NAMALWA (cell line): ENCODE measurements at places on chromosomes 11 and 22.
A peak's percentile ranks its signal among the peaks of the same experiment; 100 is the strongest.

- DNase-seq, result no peak
These were observed 66.4 kb downstream of the LRRC32 start for GRCh38 chr11:76604081-76604625.

DNA sequence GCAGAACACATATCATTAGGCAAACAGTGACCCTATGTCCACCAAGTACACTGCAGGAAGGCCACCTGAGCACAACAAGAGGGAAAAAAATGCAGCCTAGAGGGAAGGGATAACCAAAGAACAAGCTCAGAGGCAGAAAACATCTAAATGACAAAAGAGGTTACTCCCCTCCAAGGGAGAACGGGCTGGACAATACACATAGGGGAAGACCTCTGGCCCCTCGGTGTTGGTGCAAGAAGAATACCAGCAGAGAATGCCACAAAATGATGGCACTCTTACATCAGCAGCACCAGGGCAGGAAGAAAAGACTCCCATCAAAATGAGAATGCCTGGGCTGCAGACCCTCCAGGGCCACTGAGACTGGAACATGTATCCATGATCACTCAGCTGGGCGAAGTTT, 66.6 kb upstream of the OPCML start:
- DNase-seq, result no peak

DNA sequence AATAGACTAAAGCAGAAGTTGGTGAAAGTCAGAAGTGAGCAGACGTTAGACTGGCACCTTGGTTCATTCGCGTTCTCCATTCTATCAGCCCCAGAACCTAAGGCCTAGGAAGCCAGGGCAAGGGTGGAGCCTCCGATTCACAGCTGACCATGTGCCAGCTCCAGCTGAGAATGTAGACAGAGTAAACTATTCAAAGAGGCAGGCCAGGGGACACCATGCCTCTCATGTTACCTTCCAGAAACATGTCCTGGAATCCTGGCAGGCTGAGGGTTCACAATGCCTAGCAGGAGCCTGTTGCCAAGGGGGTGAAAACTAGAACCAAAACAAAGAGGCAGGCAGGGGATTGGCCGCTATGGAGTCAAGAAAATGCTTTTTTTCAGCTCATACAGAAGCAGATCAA, 224.4 kb upstream of the POU2AF2 start:
- DNase-seq, result no peak

GRCh38 chr22:34687116-34687515, 378.8 kb upstream of the ISX start:
- DNase-seq, result no peak

DNA sequence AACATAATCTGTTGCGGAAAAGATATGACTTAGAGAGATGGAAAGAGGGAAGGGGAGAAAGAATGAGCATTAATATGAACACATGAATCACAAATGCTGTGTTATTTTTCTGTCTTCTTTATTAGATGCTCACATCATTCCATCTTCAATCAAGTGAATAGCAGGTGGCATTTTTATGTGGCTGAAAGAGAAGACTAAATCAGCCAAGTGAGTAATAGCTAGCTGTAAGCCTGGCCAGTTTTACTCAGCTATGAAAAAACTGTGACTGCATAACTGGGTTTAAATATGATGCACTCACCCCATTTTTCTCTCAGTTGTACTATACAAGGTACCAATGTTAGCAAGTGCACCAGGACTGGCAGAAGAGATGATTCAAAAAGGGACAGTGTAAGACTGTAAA, 571.1 kb downstream of the JRKL start:
- no peak for DNase-seq

GRCh38 chr11:67265633-67266448, 432 bp upstream of the GRK2 start:
- DNase-seq, result peak; percentile 72

- DNase-seq, result no peak
These were observed 93.7 kb upstream of the LDLRAD3 start for GRCh38 chr11:35850191-35850590.

DNA sequence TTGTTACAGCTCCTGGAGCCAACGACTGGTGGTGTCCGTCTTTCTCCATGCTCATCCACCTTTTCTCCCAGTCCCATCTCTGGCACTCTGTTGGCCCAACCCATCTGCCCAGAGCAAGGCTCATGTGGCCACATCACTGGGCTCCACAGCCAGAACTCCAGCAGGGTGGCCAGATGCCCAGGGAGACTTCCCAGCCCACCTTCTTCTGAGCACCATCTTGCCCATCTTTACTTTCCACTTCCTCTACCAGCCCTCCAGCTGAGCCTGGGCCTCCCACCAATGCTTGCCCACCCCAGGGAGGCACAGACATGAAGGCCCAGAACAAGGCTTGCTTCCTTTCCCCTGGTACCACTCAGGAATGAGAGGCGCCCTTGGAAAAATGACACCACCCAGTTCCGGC, 116.8 kb downstream of the BUD13 start:
- DNase-seq, result no peak

GRCh38 chr11:102824556-102824955, 18.9 kb downstream of the MMP3 start:
- no peak for DNase-seq

GRCh38 chr11:6631361-6631890, 12.2 kb upstream of the TPP1 start:
- no peak for DNase-seq

- peak; percentile 84 for DNase-seq
These were observed 9.0 kb downstream of the NEAT1 start for GRCh38 chr11:65431451-65432099.

DNA sequence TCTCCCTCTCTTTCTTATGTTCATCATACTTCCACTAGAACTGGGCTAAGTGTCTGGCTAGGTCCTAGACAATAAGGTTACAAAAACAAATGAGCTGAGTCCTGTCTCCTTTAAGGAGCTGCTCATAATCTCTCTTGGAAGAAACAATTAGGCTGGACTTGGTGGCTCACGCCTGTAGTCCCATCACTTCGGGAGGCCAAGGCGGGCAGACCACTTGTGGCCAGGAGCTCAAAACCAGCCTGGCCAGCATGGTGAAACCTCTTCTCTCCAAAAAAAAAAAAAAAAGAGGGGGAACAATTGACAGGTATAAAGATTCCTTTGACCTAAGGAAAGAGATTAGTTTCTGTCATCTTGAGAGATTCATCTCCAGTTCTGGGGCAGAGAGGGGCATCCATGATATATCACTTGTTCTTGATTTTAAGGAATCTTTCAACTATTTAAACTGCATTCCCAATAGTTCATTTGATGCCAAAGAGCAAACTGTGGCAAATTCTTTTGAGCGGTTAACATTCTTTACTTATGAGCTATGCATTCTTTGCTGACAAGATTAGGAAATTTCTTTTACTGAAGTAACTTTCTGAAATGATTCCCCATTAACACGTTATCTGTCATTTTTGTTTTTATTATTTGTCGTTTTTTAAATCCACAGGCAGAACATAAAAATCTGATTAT, 125.5 kb downstream of the C11orf87 start:
- no peak for DNase-seq

DNA sequence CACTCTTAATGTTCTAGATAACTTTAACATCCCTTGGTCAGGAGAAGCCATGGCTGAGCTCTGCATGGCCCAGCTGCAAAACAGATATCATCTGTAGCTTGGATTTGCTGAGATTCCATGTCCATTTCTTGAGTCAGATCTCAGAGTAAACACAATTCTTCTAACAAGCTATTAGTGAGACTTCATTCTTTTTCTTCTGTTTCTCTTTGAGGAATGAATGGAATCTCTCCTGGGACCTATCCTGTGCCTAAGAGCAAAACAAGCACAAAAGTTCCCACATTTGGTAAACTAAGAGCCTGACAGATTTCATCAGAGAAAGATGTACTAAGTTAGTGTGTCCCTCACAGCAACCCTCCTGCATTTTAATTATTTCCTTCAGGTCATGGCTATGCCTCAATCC, 142.8 kb downstream of the MAML2 start:
- no peak for DNase-seq

- DNase-seq, result no peak
These were observed 146.8 kb downstream of the MAML2 start for GRCh38 chr11:96196181-96196662.

GRCh38 chr11:22516111-22516510, 109.5 kb downstream of the FANCF start:
- DNase-seq, result no peak

GRCh38 chr11:60767388-60767811, 10.7 kb downstream of the MS4A15 start:
- DNase-seq, result no peak

DNA sequence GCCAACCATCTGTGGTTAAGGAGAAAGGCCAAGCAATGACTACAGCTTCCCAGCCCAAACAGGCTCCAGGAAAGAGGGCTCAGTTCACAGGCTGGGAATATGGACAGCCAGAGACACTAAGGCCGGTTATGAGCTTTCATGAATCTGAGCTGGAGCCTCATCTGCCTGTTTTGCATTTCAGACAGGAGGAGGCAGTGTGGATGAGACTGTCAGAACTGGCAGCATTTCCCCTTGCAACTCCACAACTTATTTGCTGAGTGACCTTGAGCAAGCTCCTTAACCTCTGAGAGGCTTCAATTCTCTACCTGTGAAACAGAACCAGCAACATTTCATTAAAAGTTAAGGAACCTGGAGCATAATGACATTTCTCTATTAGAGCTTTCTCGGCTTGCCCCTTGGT, 264.0 kb downstream of the ETS1 start:
- DNase-seq, result peak; percentile 52

DNA sequence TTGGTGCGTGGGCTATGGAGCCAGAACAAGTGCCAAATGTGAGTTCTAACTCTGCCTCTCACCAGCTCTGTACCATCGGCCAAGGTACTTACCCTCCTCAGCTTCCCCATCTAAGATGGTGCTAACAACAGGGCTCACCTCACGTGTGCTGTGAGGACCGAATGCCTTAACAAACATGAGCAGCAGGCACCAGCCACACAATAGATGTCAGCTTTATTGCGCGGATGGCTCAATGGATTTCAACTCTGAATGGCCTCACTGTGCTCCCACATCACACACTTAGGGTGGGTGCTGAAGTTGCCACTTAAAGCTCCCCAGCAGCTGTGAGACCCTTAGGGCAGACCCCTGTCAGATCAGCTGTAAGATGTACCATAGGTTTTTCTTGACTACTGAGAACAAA, 24.1 kb downstream of the RELT start:
- peak; percentile 16 for DNase-seq

- peak; percentile 56 for DNase-seq
These were observed 64.3 kb downstream of the ETS1 start for GRCh38 chr11:128522943-128523518.

DNA sequence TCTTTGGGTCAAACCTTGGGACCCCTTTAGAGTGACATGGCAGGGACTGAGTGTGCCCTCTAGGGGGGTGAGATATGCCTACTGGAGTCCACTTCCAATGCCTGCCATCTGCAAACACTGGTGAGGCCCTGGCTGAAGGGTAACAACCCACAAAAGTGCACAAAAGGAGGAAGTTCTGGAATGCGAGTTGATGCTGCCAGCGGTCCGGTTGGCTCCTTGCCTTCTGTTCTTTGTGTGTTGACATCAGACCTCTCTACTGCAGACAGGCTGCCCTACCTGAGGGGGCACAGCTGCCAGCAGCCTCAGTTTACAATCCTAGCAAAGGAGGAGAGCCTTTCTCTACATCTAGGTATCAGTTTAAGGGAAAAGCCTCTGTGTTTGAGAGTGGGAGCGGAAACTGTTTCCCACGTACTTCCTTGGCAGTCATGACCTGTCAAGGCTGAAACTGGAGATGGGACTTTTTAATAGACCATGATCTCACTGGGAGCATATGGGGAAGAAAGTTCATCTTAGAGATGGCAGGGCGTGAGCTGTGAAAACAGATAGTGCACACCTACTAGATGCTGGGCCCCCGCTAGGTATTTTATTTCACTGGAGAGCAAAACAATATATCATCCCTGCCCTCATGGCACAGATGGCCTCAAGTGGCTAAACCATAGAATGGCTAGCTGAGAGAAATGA, 27.2 kb downstream of the BMAL1 start:
- no peak for DNase-seq

DNA sequence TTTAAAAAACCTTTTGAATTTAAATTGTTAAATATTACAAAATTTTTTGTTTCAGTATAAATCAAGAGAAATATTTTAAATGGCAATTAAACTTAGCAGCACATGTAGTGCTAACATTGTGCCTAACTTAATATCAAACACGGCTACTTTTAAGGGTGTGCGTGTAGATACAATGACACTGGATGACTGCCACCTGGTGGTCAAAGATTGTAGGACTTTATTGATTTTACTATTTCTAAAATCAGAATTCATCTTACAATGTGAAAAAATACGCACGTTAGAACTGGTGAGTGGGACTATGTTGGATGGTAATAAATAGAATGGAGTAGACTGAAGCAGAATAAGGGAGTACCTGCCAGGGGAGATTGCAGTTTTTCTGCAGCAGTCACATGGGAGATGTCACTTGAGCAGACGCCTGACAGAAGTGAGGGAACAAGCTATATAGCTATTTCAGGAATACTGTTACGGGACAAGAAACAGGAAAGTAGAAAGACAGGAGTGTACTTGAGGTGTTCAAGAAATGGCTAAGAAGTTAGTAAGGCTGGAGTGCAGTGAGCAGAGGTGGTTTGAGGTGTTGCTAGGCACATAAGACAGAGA, 52.9 kb downstream of the UVRAG start:
- peak; percentile 79 for DNase-seq

- DNase-seq, result no peak
These were observed 550.5 kb downstream of the MIAT start for GRCh38 chr22:27207907-27208306.

- no peak for DNase-seq
These were observed 1.4 kb upstream of the MCM5 start for GRCh38 chr22:35398591-35398973.
